ENCODE measurements at places on chromosomes 16 and 17. TPM values are rescaled to one million over a fixed set of nuclear protein-coding genes. Genes with fewer than 3 reads are reported as not detected.

Gene NOS2
- total RNA-seq: not detected

Gene KRTAP4-3
- not detected for total RNA-seq

Gene ABI3
- 6.3 TPM for total RNA-seq

Gene MEFV
- total RNA-seq: 26.7 TPM

Gene OR2C1
- not detected for total RNA-seq

Measured in mononuclear cell (primary cell).